ENCODE measurements at places on chromosomes 5 and 9.

- no peak for DNase-seq
Measured at GRCh38 chr9:110950041-110950645, 88.1 kb downstream of the LPAR1 start.

DNA sequence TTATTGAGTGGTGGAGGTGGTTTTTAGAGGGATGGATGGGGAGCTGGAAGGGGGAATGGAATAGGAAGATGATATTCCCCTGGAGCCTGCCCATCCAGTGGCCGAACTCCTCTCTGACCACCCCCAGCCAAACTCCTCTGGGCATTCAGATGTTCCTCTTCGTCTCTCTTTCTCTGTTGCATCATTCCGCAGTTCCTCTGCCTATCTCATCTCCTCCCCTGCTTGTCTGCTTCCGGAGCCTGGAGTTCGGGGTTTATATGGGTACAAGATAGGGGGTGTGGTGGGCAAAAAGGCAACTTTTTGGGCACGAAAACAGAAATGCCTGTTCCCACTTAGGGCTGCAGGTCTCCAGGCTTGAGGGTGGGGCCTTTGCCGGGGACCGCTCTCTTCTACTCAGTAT lies 12.2 kb upstream of the CDK5RAP2 start:
- DNase-seq = no peak

- DNase-seq = no peak
Measured at GRCh38 chr5:150044329-150044681, 42.0 kb downstream of the CSF1R start.

DNA sequence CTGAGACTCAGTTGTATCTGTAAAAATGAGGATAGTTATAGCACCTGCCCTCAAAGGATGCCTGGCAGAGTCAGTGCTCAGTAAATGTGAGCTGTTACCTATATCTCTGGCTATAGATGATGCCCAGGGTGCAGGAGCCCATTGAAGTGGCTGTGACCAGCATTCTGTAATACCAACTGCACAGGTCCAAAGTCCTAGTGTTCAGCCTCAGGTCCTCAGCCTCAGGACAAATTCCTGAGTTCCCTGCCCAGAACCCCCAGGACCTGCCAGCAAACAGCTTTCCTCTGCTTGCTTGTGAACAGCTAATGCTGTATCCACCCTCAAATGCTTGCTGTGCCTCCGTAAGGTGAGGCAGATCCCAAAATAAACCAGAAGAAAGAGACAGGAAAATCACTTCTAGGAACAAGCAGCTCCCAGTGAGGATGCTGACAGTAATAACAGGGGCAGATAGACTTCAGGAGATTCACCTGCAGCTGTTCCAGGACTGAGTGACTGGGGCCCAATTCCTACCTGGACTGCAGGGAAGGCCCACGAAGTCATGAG lies 80.8 kb downstream of the SIL1 start:
- no peak for DNase-seq

GRCh38 chr9:91374939-91375338 lies 13.2 kb upstream of the AUH start:
- DNase-seq = no peak

GRCh38 chr9:36929350-36929675 lies 104.8 kb downstream of the PAX5 start:
- no peak for DNase-seq

DNA sequence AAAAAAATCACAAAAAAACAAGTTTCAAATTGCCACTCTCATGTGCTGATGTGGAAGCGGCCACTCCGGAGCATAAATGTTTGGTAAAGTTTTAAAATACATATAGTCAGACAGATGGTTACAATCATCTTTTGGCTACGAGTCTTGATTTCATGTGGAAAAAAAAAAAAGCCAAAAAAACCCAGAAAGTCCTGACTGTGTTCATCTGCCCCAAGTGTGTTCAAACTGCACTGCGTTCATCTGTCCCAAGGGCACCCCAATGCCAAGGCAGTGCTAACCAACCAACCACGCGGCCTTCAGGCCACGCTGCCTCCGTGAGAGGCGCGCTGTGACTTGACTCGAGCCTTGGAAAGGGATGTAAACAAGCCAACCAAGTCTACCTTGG lies 127.1 kb downstream of the MYO10 start:
- DNase-seq = no peak

DNA sequence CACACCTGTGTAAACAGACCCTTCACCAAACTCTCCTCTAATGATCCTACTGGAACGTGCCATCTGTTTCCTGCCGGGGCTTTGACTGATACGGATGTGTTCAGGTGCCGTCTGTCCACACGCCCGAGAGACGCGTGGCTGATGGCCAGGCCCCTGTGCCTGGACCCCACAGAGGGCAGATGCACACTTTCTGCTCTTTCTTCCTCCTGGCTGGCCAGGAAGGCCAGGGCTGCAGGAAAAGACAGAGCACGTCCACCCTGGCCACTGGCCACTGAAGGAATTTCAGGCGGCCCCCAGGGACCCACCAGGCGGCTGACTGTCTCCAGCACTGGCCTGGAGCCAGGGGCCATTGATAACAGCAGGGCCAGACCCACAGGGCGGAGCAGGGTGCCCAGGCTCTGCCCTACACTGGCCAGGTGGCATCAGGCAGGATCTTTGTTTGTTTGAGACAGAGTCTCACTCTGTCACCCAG lies 3.6 kb upstream of the ENG start:
- DNase-seq = no peak

GRCh38 chr5:40762705-40763104 lies 6.9 kb upstream of the TTC33 start:
- DNase-seq = no peak

DNA sequence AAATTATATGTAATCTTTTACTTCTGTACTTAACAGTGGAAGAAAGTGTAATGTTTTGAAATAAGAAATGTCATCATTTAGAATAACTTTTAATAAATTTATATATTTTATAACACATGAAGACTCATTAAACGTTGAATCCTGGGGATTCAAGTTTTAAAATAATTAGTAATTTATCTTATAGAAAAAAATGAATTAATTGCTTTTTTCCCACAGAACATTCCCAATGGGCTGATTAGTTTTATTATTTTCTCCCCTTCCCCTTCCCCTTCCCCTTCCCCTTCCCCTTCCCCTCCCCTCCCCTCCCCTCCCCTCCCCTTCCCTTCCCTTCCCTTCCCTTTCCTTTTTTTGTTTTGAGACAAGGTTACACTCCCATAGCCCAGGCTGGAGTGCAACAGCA lies 79.7 kb downstream of the MRPS30 start:
- DNase-seq = no peak

DNA sequence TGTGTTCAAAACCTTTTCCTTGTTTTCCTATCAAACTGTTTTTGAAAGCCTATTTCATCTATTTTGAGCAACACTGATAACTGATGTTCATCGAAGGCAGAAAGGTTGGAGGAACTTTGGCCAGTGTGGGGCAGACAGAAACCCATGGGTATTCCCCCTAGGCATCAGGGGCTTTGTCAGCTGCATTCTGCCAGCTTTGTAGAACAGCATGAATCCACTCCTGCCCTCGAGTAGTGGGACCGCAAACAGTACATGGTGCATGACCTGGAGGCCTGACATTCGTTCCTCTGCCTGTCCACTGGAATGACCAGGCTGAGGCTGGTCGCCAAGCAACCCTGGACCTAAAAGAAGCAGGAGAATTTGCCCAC lies 22.7 kb downstream of the ARHGAP26 start:
- DNase-seq = no peak

DNA sequence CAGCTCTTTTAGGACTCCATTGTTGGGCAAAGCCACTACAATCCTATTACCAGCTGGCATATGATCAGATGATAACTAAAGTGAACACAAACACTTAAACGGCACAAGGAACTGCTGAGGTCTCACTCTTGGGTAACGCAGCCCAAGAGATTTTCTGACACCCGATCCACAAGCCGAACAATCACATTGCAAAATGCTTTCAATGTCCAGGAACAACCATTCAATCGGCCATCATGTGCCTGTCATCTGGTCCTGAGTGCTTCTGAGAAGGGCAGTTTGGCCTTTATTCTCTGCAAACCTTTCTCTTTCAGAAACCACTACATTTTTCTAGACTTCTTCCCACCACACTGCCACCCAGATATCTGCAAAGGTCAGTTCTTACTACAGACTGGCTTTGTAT lies 283.1 kb downstream of the GLIS3 start:
- no peak for DNase-seq

DNA sequence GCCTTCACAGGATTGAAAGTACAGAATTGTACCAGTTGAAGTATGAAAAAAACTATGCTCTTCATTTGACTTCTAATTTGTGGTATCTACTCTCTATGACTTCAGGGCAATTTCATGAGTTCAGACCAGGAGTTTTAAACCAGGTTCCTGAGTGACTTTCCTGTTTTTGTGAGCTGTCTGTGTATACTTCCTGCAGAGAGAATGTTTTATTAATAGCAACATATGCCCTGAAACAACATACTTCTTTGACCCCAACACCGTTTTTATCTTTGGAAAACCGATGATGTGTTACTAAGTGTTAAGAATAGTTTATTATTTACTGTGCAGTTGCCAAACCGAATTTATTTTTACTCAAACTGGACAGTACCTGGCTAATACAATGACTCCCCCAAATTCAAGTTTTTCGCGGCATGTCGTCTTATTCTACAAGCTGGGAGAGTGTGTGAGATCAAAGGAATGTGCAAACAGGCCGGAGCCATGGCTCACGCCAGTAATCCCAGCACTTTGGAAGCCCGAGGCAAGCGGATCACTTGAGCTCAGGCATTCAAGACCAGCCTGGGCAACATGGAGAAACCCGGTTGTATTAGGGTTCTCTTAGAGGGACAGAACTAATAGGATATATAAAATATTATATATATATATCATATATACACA lies 58.7 kb upstream of the ERBIN start:
- no peak for DNase-seq

DNA sequence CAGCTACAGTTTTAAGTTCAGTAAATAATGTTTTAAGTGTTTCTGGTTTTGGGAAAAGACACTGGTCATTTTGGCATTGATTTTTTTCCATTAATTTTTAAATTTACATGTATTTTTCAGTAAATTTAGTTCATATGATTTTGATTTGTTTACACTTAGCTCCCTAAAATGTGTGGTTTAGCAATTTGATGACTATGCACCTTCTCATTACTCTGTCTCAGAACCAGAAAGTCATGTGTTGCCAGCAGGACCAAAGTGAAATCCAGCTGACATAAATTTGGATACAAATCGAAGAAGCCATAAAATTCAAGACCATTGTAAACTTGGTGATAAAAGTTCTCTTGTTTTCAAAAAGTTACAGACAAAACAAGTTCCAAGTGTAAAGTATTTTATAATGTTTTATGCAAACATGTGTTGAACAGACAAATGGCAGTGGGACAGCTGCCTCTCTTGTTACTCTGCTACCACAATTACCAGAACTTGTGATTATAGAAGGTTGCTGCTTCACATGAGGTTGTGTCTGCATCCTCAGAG lies 354.8 kb downstream of the NR2F1-AS1 start:
- DNase-seq = no peak

DNA sequence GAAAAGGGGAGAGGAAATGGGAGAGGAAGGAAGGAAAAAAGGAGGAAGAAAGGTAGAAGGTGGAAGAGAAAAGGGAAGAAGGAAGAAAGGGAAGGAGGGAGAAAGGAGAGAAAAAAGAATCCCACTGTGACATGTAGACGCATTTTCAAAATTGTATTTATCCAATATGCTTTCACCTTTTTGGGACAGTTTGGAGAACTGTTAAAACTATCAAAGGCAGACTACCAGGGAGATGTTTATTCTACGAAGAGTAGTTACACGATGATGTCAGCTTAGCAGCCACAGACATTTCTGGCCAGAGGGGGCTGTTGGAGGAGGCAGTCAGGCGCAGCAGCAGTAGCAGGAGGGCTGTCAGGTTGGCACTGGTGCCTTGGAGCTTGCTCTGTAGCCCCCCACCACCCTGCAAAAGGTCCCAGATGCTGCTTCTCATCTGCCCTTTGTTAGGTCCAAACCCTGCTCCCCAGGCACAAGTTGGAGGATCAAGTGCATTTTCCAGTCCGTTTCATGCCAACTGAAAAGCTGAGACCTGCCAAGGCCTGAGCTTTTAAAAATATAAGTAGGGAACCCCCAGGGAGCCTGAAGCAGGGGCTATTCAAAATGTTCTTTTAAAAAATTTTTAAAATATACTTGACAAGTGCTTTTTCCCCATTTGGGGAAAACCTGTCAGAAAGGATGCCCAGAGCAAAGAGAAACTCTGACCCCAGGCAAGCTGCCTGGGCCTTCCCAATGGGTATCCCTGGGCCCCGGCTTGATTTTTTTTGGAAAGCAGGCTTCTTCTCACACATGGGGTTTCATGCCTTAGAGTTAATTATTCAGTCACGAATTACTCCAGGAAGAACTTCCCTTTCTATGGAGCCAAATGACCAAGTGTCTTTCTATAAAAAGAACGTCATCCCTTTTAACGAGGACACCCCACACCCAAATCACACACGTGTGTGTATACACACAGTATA lies 203.3 kb downstream of the SLIT3 start:
- no peak for DNase-seq
